ENCODE measurements at places on chromosomes 3 and 15. TPM values are rescaled to one million over a fixed set of nuclear protein-coding genes. Genes with fewer than 3 reads are reported as not detected.

SLC51A gene
- total RNA-seq = 20.0 TPM

TRA2B gene
- 40.4 TPM for total RNA-seq

GRCh38 chr3:150451329-150452048 lies 43.4 kb downstream of the TSC22D2 start:
- DNase-seq = no peak

DNA sequence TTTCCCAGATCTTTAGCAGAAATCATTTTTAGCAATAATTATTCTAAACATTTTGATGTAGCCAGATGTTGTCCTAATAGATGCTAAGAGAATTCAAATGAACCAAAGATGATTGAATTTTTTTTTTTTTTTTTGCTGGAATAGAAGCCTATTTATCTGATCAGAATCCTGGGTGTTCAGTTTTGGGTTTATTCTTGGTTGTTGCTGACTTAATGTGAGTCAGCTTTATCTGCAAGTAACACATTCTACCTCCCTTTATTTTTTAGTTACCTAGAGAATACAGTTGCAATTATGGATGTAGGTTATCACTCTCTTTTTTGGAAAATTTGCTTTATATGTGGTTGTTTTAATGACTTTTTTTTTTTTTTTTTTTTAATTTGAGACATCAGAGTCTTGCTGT lies 6.4 kb downstream of the CEP97 start:
- no peak for DNase-seq

DNA sequence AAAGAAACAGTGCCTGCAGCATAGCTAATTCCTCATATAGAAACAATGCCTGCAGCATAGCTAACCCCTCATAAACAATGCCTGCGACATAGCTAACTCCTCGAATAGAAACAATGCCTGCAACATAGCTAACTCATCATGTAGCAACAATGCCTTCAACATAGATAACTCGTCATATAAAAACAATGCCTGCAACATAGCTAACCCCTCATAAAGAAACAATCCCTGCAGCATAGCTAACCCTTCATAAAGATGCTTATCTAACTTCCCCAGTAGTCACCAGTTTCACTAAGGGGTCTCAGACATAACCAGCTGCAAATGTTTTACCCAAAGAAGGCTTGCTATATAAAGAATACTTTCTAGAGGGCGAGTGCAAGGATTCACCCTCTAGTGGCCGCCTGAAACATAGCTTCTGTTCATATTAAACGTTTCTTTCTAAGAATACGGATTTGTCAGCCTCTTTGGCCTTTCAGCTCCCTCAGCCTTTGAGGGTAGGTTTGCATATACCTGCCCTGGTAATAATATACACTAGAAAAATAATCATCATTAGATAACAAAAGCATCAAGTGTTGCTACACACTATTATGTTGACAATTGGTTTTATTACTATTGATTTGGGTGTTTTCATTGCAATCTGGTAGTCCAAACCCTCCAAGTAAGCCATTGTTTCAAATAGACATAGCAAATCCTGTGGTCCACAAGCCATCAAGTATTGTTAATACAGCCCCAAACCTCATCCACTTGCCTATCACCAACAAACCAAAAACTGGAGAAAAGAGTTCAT lies 44.4 kb upstream of the FAN1 start:
- DNase-seq = no peak

Measured in left lobe of liver (tissue), 2 donors.